Stimulated activated effector memory CD8-positive, alpha-beta T cell treated with anti-CD3 and anti-CD28 coated beads, Interleukin-12 subunit alpha, Interleukin-12 subunit beta, amount 100 ng/mL, for 72 hours (primary cell): ENCODE measurements at places on chromosomes 1 and 21.

DNA sequence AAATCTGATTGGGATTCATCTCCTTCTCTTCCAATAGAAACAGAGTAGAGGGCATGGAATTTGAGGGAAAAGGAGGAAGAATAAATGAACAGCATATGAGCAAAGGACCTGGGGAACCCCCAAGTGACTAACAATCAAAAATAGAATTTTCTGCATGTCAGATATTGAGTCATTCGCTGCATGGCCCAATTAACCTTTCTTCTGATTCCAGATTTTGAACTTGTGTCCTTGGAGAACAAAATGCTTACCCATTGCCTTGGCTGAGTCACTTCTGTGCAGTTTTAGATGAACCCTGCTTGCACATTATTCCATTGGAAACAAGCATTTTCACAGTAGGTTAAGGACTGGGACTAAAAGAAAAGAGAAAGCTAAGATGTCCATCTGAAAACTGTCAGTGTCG, 390.5 kb downstream of the ST6GALNAC3 start:
- DNase-seq, result no peak

- no peak for DNase-seq
These were observed 19.7 kb downstream of the CYP4B1 start for GRCh38 chr1:46818591-46818990.

DNA sequence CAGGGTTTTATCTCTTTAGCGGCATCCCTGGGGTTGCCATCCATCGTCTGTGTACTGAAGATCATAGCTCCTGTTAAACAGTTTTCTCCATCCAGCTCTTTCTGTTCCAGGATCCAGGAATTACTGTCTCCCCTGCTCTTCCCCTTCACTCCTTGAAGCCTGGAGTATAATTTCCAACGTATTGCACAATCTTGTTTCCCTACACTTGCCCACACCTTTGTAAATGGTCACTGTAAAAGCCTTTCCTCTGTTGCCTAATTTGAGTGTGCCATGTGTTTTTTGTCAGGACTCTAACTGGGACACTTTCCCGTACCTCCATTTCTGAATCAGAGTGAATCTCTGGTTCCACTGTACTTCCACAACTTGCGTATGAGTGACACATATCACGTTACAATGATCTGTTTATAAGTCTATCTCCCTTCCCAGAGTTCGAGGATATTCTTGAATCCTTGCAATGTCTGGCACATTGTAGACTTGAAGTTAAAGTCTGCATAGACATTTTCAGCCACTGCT, 199.6 kb upstream of the SNX7 start:
- DNase-seq, result no peak

- peak; percentile 52 for DNase-seq
These were observed 289.8 kb downstream of the NTNG1 start for GRCh38 chr1:107430540-107431228.

DNA sequence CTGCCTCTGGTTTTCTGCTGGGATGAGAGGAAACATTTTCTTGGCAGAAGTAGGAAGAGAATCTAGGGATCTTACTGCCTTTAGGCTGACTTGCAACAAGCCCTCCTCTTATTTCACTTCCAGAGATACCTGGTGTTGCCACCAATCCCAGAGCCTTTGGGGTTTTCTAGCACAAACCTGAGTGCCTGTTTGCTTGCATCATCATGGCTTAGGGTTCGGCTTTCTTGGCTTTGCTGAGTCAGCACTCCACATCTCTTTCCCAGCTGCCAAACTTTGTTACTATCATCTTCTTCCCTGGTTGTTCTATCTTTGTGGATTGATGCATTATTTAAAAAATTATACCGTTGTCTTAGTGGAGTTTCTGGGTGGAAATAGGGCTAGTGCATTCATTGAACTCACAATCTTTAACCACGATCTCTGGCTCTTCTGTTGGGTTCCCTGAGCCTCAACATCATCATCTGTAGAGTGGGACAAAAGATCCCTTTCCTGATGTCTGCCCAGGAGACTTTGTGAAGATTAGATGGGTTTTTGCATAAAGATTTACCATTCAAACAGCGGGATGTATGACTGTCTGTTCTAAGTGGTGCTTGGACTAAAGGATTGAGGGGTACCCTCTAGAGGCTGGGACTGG, 76.6 kb upstream of the SELENON start:
- no peak for DNase-seq

- DNase-seq, result no peak
These were observed 46.3 kb downstream of the SLC30A10 start for GRCh38 chr1:219882096-219882495.

- no peak for DNase-seq
These were observed 20.1 kb upstream of the S100A10 start for GRCh38 chr1:152013664-152014237.

DNA sequence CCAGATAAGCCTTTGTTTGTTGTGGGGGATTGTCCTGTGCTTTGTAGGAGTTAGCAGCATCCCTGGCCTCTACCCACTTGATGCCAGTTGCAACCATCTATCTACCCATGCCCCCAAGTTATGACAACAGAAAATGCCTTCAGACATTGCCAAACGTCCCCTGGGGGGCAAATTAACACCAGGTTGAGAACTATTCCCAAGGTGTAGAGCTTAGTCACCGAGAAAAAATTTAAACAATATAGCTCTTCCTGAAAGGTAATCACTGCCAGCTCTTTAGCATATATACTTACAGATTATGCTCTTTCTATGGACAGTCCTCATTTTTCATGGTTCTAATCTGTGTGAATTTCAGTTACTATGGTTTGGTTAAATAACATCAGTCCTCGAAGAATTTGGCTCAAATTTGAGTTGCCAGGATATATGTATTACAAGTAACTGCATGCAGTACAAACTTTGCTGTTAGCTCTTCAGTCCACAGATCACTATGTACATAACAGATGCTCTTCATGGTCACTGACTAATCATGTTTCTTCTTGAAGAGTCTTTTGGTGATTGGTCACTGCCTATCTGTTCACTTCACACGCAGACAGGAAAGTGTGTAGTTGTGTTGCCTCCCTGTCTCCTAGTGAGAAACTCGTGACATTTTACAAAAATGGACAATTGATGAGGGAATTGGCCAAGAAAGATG, 25.2 kb downstream of the MAPKAPK2 start:
- DNase-seq, result no peak

- peak; percentile 68 for DNase-seq
These were observed 19.5 kb downstream of the TEX35 start for GRCh38 chr1:178532392-178532791.

DNA sequence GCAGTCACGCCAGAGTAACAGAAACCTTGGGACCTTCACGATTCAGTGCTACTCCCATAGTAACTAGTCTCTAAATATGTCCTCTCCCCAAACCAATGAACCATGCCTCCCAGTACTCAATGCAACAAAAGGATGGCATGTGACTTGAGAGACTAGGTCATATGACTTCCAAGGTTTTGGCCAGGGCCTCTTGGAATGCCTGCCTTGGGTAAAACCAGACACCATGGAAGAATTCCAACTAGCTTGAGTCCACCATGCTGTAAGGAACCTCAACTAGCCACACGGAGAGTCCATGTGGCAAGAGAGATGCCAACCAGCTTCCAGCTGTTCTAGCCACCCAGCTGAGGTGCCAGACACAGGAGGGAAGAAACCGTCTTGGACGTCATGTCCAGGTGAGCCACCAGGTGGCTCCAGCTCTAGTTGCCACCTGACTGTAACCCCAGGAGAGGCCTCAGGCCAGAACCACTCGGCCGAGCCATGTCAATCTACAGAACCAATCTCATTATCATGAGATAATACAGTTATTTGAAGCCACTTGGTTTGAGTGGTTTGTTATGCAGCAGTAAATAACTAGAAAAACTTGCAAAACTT, 115.0 kb downstream of the SYF2 start:
- DNase-seq, result no peak

DNA sequence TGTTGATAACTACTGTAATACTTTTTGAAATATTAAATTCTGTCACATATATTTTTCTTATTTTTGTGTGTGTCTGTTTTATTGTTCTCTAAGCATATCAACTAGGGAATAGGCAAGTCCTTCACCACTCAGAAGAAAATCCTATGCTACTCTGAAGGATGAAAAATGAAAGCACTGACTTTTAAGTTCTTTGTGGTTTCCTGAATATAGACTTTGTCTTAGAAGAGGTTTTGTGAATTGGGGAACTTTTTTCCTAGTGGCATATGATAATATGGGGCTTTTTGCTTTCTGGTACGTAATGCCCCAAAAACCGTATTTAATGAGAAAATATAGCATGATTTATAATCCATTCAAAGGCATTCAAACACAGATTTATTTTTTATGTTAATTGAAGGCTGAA, 136.0 kb downstream of the SNX7 start:
- DNase-seq, result no peak

GRCh38 chr1:29691499-29691898, 455.2 kb downstream of the PTPRU start:
- no peak for DNase-seq

DNA sequence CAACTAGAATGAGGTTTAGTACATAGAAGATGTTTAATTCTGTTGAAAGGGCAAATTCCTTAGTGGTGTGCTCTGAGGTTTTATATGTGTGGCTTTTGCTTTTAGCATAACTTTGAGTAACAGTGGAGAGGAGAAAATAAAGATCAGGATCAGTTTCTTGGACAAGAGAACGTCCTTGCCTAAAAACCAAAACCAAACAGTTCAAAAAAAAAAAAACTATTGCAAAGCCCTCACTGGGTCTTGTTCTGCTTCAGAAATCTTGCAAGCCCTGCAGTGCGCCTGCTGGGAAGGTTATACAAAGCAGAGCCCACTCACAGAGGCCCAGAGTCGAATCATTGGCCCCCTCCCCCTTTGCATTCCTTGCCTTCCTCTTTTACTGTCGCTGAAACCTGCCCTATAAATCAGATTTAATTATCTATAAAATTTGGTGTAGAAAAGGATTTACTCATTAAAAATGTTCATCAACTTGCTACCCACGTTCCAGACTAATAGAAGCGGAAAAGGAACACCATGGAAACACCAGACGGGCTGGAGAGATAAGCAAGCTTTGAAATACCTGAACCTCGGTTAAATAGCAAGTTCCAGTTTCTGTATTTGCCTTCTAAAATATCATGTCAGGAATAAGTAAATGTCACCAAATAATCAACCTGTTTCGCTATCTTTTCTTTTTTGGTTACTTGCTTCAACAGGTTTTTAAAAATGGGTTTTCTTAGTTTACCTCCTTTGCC, 201.6 kb upstream of the PTBP2 start:
- DNase-seq, result no peak

DNA sequence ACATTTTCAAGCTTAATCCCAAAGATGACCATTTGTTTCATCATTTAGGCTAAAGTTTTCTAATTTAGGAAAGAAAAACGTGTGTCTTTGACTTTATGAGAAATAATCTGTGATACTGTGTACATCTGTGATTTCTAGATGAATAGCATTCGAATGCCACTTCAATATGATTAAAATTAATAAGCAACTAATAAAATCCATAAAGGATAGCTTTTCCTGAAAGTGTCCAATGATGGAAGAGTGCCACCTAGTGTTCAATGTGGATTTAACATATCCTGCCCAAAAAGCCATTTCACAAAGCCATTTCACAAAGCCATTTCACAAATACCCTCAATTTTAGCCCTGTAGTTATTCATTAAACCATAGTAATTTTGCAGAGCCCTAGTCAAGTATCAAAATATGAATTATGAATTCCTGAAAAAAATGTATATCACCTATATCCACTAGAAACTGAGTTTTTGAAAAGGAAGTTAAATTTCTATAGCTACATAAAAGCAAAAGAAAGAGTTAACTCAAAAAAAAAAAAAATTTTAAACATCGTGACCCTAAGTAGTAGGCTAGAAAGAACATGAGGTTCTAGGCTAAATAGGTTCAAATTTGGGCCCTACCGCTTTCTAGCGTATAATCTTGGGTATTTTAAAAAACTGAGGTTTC, 19.1 kb downstream of the NME7 start:
- DNase-seq, result no peak

DNA sequence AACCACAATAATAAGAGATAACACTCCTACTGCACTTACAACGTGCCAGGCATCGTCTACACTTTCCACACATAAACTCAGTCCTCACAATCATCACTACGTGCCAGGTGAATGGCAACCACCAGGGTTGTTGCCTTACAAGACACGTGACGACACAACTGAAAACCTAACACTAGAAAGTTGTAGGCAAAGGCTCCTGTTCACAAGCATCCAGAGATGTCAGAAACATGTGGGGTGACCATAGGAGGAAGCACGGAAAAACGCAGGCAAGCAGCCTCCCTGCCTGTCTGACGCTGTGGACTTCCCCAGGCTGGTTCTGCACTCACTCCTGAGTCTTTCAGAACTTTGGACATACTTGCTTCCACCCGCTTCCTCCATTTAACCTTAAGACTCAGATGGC, 7.0 kb downstream of the CAPZB start:
- no peak for DNase-seq

DNA sequence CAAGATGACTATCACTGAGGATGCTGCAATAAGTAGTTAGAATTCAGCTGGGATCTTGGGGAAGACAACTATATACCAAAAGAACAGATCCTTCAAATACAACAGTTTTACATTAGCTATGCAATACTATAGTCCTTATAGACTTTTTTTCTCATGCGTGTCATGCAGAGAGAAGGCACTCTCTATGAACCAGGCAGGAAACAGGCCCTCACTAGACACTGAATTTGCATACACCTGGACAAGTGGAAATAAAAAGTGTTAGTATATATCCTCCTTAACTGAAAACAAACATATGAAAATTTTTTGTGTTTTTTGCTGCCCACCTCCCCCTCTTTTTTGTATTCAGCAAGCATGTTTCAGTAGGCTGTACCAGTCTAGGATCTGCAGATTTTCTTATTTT, 29.9 kb downstream of the TMCO1 start:
- DNase-seq, result no peak

- no peak for DNase-seq
These were observed 24.3 kb downstream of the PER3 start for GRCh38 chr1:7808253-7808844.
